Germinal center (tissue), 1 donor: ENCODE measurements at places on chromosomes 3 and 15.

DNA sequence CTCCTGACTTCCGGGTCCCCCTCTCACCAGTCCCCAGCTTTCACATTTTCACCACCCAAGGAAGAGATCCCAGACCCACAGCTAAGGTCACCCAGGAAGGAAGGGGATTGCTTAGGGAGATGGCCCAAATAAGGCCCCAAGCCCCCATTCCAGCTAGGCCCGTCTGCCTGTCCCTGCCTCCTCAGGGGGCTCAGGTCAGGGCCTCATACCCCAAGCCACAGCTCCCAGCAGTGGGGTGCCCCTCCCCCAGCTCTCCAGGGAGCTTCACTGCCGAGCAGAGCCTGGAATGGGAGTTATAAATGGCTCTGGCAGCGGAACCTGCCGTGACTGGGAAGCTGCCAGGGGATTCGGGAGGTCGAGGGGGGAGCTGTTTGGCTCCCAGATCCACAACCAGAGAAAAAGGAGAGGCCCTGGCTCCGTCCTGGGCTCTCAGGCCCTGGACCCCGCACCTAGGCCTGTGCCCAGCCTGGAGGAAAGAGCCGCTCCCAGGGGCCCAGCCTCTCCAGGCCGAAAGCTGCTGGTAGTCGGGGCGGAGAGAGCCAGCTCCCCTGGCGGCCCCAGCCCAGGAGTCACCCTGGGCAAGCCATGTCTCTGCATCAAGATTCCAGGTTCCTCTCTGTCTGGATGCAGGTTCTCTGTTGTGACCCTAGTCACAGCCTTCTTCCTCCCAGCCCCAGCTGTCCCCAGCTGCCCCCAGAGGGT is 550 bp downstream of the CCDC9B start:
- DNase-seq, result no peak

DNA sequence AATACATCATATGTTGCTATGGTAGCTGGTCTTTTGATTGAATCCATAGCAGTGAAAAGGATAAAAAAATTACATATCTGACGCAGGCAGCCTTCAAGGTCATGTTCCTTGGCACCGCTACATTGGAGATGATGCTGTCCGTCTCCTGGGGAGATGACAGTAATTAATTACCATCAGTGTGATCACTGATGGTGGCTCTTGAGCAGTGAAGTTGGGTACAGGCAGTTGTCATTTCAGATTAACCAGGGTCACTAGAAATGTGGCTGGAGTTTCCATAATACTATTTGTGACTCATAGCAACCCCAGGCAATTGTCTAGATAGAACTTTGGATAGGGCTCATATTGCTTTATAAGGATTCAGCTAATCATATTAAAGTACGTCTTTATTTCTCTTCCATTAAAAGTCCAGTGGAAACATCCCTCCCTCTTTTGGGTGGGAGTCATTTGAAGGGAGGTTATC is 136.3 kb downstream of the THSD4 start:
- DNase-seq, result no peak

DNA sequence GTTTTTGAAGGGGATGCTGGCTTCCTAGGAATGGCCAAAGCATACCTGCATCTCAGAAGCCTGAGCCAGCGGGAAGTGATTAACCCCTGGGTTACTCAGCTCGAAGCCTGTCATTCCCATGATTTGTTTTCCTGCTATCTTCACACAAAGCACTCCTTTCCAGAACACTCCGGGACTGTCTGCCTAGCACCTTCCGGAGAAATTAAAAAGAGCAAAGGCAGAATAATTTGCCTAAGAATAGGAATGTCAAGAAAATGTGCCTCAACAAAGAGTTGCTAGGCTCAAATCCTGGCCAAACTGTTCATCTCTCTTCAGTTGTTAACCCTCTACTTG is 34.1 kb downstream of the TPM1 start:
- DNase-seq, result no peak

DNA sequence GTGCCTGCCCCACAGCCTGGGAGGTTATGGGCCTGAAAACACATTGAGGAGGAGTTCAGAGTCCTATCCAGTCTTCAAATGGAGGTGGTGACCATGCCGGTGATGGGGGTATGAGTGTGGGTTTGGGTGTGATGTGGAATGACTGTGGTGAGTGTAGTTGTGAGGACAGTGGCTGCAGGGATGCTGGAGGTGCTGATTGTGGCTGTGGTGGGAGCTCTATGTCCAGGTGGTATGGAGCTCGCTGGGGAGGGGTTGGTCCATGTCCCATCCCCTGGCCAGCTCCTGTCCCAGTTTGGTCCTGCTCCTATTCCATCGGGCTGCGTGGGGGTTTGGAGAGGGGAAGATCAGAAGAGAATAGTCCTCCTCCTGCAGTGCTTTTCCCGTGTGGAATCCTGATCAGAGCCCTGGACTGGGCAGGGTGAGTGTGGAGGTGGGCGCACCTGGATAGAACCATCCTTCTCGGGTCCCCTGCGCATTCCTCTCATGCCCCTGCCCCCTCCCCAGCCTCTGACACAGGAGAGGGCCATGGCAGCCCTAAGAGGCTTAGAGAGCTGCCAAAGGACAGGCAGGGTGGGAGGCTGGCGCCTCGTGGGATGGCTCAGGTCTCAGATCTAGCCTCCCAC is 23.0 kb upstream of the GOLGA6C start:
- no peak for DNase-seq

DNA sequence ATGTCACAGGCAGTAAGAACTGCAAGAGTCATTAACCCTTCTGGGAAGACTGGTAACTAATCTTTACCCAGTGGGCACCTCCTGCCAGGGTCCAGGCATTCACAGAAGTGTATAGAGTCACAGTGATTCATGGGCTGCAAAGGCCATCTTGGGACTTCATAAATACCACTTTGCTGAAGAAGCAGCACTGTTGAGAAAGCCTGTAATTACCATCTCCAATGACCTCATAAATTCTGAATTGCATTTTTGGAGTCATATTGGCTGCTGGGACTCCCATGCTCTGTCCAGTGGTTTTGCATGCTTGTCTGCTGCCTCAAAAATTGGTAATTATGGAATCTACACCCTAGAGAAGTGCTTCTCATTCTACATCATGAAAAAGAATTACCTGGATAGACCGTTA is 837.2 kb downstream of the NTRK3 start:
- DNase-seq, result no peak

DNA sequence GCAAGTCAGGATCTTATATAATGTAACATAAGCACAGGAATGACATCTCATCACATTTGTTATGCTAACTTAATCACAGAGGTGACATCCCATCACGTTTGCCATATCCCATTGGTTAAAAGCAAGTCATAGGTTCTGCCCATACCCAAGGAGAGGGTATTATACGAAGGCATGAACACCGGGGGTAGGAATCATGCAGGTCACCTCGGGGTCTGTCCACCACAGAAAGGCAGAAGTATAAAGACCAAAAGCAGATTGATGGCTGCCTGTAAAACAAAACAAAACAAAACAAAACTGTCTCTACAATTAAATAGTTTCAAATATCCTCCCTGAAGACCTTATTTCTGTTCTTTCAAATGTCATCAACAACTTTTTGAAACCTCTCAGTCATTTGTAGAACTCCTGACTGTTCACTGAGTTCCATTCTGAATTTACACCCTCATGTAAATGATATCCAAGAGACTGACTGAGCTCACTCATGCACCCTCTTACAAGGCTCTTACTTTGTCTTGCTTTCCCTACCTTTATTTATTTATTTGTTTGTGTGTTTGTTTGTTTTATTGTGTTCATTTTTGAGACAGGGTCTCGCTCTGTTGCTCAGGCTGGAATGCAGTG is 22.7 kb upstream of the ZNF639 start:
- no peak for DNase-seq

DNA sequence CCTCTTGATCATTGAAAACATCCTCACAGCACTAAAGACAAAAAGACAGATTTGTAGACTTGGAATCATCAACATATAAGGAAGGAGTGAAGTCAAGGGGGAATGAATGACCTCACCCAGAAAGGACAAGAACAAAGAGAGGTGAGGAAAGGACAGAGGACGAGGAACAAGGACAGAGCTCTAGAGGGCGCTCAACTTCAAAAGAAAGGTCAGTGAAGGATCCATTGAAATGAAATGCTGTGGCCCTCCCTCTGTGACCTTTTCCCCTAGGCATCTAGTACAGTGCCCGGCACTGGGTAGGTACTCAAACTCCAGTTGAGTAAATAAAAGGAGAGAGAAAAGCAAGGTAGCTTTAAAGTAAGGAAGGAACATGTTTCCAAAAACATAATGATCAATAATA is 2.6 kb downstream of the ATP8B4 start:
- DNase-seq, result no peak

GRCh38 chr15:49830391-49830790 is 209.5 kb downstream of the DTWD1 start:
- no peak for DNase-seq

DNA sequence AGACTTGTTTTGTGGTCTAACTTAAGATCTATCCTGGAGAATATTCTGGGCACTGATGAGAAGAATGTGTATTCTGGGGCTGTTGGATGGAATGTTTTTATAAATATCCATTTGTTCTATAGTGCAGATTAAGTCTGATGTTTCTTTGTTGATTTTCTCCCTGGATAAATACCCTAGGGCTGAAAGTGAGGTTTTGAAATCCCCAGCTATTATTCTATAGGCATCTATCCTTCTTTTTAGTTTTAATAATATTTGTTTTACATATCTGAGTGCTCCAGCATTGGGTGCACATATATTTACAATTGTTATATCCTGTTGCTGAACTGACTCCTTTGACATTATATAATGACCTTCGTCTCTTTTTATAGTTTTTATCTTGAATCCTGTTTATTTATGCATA is 42.9 kb downstream of the GALK2 start:
- no peak for DNase-seq

GRCh38 chr15:84862214-84862975 is 22.1 kb upstream of the SLC28A1 start:
- DNase-seq, result no peak

GRCh38 chr3:126732281-126733060 is 28.4 kb downstream of the CHCHD6 start:
- DNase-seq, result no peak

DNA sequence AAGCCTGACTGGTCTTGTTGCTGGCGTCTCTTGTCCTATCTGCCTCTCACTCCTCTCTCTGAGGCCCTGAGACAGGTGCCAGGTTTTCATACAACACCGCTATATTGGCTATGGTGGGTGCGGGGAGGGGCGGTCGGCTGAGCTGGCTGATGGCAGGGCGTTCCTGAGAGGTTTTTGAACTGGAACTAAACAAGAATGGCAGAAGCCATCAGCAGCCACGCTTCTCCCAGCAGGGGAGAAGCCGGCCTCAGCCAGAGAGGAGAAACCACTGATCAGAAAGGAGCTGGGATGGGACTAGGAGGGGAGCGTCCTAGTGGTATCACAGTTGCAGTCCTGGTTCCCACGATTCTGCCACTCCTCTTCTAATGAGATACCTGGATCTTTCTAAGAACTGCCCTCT is 89.9 kb upstream of the PRR23E start:
- DNase-seq, result no peak

- DNase-seq, result no peak
Observed at GRCh38 chr15:83310521-83311456, 26.3 kb upstream of the BNC1 start.

DNA sequence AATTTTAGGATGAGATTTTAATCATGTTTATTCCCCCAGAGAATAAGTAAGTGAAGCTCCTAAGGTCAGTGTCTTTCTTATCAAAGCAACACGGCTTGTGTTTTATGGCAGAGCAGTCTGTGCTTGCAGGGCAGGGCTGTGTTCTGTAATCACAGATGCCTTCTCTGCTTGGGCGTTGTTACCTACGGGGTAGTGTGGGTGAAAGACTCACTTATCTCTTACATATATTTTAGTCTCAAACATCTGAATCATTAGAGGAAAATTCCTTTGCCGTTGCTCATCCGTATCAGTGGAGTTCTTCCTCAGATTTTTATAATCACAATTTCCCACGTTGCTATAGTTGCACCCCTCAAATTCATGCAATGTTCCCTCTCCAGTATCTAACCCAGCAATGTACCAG is 271.7 kb upstream of the MEIS2 start:
- no peak for DNase-seq

GRCh38 chr3:108823227-108823626 is 641 bp downstream of the TRAT1 start:
- no peak for DNase-seq

DNA sequence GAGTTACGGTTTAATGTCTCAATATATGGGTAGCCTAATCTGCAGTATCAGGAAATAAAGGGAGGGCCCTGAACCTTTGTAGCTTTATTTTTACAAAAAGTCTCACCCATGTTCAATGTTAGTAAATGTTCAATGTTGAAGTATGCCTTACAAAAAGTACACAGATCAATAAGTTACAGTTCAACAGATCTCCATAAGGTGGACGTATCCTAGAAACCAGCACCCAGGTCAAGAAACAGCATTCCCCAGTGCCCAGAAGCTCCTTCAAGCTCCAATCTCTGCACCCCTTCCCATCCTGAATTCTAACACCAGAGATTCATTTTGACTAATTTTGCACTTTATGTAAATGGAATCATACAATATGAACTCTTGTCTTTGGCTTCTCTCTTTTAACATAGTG is 31.3 kb downstream of the COLQ start:
- no peak for DNase-seq

DNA sequence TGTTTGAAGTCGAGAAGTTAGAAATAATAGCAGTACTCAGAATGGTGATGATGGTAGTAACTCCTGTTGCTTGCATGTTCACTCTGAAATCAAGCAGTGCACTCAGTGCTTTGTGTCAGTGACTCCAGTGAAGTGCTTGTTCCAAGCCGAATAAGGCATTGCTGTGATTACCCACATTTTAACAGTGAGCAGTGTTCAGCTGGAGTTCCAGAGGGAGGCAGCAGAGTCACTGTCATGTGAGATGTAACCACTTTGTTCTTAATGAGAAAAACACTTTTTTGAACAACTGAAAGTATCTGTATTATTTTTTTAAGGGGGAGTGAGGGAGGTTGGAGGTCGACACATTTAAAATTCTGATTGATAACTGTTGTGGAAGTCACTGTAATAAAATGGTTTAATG is 3.7 kb downstream of the MDFIC2 start:
- DNase-seq, result no peak

- DNase-seq, result no peak
Observed at GRCh38 chr3:151350656-151351055, 21.3 kb upstream of the P2RY13 start.

GRCh38 chr3:170660139-170660538 is 74.3 kb upstream of the SLC7A14 start:
- DNase-seq, result no peak

DNA sequence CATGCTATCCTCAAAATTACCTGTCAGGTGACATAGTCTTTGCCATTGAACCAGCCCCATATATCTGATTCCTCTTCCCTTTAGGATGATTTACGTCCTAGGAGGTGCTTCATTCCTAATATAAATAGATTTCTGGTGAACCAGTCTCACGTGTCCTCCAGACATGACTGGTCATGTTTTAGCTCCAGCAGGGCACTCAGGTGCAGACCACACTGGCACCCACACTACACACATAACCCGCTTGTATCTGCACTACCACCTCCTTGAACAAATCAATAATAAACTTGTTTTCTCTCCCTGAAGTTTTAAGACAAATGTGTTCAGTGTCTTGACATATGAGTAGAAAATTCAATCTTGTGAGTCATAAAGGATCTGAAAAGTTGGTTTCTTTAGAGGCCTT is 155.5 kb downstream of the GOLIM4 start:
- DNase-seq, result no peak
